Panc1 (cell line): ENCODE measurements at places on chromosomes 16 and 17. TPM values are rescaled to one million over a fixed set of nuclear protein-coding genes. Genes with fewer than 3 reads are reported as not detected.
A peak's percentile ranks its signal among the peaks of the same experiment; 100 is the strongest.

DNA sequence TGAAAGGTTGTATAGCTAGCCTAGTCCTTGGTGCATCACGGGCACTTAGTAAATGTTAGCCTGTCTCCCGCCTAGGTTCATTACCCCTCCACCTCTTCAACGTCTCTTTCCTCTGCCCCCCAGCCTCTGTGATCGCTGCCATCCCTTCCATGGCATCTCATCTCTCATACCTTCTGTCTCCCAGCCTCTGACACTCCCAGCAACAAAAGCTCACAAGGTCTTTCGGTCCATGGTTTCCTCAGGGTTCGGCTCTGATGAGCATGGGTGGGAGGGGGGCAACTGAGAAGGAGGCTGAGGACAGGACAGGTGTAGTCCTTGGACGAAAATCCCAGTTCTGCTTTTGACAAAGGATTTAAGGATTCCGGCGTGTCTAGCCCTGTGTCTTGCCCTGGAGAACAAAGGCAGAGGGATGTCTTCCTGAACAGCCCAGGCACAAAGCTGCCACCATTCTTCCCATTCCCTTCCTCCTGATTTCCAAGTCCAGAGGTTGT is 16.7 kb downstream of the CCR7 start:
- no peaks in the 10 kb centered on the region for H3K36me3 ChIP-seq
- peak overlapping the region; percentile 55; the same call in 1 of the 2 replicates for H3K27ac ChIP-seq
- H3K27me3 ChIP-seq: no peaks in the 10 kb centered on the region
- H3K4me1 ChIP-seq: peaks cover 12% of the 10 kb centered on the region
- H3K4me3 ChIP-seq: no peak overlapping the region
- DNase-seq: no peak

The GPS2 gene
- 96.6 TPM for total RNA-seq

The TLCD2 gene
- 7.0 TPM for total RNA-seq

The TEDC2 gene
- total RNA-seq: 25.0 TPM

DNA sequence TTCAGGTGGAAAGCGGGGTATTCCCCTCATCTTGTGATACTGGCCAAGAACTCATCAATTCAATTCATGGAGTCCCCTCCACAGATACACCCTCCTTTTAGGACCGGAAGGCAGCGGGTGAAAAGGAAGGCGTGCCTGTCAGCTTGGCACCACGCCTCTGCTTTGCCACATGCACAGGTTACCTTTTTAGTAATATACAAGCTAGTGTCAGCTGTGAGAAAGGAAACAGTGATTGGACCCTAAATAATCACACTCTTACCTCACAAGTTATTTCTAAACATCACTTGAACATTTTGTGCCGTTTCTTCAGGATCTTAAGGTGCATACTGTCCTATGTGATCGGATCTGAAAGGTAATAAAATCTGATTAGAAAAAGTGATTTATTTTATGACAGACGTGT is 15.7 kb downstream of the ZDHHC7 start:
- peaks cover 54% of the 10 kb centered on the region for H3K4me1 ChIP-seq
- DNase-seq: no peak
- no peaks in the 10 kb centered on the region for H3K27me3 ChIP-seq
- H3K4me3 ChIP-seq: no peak overlapping the region
- H3K36me3 ChIP-seq: peaks cover 3% of the 10 kb centered on the region; the same call in 1 of the 2 replicates
